ENCODE measurements at places on chromosomes 1 and 21.

- DNase-seq: no peak
Measured at GRCh38 chr1:205593532-205593931, 38.3 kb downstream of the ELK4 start.

DNA sequence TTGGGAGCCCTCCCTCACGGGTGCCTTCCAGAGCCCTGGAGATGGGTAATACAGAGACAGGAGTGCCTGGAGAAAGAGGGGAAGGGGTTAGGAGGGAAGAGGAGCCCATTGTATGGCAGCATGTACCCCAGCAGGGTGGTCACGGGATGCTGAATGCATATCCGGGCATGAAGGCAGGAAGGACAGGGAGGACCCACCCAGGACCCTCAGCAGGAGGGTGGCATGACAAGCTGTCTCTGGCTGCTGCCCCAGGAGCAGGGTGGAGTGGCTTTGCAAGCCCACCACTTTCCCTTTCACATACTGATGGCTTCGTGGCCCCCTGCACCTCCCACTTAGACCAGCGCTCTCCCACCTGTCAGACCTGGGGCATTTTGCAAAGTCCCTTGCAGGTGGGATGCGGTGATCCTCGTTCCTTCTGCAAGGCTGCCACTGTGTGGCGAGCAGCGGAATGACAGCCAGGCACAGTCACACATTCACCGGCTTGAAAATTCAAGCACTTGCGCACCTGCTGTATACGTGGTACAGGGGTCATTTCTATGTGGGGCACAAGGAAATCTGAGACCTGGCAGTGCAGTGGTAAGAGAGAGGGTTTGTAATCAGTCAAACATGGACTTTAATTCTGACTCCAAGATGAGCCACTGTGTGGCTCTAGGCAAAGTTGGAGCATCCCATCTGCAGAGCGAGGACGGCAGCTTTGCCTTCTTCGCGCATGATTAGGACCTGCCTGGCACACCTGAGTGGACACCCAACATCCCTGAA, 53.2 kb upstream of the TMEM51 start:
- DNase-seq: peak; percentile 64

DNA sequence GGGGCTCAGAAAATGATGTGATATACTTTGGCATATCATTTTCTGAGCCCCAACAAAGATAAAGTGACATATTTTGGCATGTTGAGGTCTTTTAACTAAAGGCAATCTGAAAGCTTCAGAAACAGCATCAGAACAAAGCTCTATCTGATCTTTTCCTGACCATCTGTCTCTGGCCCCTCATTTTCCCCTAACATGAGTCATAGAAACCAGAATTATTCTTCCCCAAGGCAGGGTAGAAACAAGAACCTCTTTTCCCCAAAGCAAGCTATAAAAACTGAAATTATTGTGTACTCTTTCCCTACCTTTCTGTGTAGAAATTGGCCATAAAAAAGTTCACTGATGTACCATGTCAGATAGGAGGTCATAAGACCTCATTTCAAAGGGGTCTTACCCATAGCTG, 48.7 kb upstream of the PLA2G4A start:
- DNase-seq: no peak

DNA sequence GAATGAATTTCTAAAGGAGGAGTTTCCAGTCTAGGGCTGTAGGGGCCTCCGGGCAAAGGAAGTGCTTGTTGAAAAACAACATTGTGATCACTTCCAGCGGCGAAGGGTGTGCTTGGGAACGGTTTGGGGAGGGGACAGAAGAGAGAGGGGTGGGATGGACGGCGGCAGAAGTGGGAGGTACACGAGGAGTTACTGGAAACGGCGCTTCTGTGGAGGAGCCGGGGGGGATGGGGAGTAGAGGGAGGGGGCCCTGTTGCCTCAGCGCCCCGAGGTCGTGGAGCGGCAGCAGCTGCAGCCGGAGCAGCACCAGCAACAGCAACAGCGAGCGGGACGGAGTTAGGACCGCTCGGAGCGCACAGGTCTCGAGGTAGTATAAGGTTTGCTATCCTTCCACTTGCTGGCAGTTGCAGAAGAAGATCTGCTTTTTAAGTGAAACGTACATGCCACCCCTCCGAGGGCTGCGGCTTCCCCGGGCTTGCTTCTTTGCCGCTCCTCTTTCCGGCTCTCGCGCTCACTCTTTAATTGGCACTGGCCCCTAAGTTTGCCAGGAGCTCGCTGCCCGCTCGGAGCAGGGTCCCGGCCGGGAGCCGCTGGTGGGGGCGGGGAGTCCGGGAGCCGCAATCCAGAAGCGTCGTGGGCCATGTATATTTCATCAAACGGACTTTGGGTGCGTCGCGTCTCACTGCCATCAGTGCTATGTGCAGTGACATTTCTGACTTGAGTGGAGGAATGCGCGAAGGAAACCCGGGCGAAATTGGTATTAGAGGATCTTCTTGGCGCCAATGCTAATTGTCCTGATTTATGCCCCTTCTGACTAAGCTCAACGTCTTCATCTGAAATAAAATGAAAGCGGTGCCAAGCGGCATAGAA, 771 bp upstream of the NTNG1 start:
- DNase-seq: peak; percentile 84

DNA sequence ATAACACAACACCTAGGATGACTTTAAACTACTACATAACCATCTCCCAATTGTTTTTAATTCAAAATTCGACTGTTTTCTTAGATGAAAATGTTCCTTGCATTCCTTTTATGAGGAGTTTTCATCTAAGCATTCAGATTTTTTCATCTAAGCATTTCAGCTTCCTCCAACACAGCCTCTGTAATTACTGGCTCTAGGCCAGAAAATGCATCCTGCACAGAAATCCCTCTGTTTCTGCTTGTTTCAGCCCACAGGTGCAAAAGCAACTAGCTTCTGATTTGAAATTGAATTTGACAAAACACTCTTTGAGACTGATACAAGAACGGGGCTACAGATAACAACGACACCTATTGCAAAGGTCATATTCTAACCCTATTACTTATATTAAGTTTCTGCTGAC, 90.4 kb downstream of the RGS21 start:
- no peak for DNase-seq

GRCh38 chr1:47791879-47792608, 205.1 kb downstream of the TRABD2B start:
- DNase-seq: no peak

- DNase-seq: peak; percentile 29
Measured at GRCh38 chr1:35931446-35932157, 697 bp downstream of the AGO3 start.
